ENCODE measurements at places on chromosomes 12 and 14.

GRCh38 chr12:2453076-2453760 is 341.6 kb upstream of the FKBP4 start:
- no peak for DNase-seq

- DNase-seq = peak; percentile 95
Measured at GRCh38 chr14:49950275-49951228, 57.7 kb downstream of the ARF6 start.

- no peak for DNase-seq
Measured at GRCh38 chr14:64235652-64236640, 58.2 kb downstream of the ESR2 start.

DNA sequence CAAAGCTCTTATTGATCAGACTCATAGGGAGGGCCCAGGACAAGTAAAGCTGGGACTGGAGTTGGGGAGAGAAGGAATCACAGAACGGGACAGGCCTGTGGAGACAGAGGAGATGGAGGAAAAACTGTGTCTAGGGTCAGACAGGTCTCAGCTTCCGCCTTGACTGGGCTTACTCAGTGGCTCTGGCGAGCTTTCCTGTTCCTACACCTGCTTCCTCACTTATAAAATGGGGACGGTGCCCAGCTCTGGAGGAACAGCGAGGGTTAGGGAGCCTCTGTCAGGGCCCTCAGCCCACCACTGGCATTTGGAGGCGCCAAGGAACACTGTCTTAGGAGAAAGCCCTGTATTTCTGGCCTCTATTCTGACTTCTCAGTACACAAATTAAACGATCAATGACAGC is 34.7 kb downstream of the SETD3 start:
- no peak for DNase-seq

DNA sequence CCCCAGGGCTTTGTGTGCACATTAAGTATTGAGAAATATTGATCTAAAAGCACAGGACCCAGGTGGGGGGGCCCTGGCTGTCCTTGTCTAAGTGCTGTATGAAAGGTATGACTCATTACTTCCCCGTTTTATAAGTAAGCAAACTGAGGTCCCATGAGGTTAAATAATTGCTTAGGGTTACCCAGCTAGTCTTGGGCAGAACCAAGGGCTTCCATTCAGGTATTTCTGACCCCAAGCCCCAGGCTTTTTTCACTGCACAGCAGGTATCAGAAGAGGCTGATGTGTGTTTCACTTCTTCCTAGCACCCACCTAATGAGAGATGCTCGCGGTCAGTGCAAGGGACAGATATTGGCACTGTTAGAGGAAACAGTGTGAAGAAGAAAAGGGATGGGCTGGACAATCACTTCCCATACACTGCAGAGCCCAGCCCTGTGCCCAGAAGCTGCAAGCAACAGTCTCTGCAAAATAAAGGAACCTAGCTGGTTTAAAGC is 4.7 kb upstream of the TC2N start:
- DNase-seq = no peak

- DNase-seq = no peak
Measured at GRCh38 chr12:27560126-27560525, 36.1 kb downstream of the PPFIBP1 start.

GRCh38 chr12:108157870-108158459 is 28.9 kb downstream of the WSCD2 start:
- DNase-seq = no peak

DNA sequence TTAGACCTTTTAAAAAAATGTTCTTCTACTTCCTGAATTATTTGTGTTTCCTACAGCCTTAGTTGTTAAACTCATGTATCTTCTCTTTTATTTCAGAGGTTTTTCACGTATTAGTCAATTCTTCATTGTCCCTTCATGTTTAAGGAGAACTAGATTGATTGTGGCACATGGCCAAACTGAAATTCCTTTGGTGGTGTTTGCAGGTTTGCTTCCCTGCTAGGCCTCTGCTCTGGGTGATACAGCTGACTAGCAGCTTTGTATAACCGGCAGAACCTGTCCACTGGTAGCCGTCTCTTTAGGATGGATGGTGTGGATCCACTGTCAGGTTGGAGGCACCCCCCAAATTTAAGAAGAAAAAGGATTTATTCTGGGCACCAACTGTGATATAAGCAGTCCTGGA is 262.1 kb downstream of the FBXL14 start:
- no peak for DNase-seq

DNA sequence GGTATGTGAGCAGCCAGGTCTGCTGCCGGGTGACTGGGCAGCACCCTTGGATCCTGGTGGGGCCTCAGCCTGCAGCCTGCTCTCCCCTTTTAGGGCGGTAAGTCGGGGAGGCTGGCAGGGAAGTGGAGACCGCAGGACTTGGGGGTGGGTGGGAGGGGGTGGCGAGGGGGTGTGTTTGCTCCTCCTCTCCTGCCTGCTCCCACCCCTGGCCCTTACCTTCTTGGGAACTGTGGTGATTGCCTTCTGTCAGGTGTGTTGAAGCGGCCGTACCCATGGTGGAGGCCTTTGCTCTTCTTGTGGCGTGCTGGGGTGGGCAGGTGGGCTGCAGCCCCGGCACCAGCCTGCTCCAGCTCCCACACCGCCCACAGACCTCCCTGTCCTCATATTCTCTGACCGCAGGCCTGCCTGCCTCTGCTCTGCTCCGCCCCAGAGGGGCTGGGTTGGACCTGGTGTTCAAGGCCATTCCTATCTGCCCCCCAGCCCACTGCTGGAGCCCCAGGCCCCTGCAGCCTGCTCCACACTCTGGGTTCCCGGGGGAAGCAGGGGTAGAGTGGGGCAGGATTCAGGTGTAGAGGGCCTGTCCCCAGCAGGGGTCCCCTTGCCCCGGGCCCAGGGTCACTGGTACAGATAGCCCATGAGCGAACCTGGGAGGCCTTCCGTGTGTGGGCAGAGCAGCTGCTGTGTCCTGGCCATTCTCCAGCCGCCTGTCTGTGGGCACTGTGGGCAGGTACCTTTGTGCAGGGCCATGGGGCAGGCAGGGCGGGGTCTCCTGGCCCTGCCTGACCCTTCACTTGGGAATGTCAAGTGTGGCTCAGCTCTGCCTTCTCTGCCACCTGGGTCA is 5.2 kb downstream of the TEDC1 start:
- DNase-seq = no peak

DNA sequence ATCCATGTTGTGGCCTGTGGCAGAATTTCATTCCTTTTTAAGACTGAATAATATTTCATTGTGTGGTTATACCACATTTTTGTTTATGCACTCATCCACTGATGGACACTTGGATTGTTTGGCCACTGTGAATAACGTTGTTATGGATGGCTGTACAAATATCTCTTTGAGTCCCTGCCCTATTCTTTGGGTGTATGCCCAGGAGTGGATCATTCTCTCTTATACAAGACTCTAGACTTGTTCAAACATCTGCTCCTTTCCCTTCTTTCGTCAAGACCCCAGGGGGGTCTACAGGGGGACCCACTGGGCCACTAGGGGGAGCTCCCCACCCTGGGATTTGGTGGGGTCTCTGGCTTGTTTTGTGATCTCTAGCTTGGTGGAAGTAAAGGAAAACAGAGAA is 77.4 kb downstream of the FBXL14 start:
- DNase-seq = no peak
